Mesenteric fat pad (tissue), 1 donor: ENCODE measurements at places on chromosomes 16 and 17. TPM values are rescaled to one million over a fixed set of nuclear protein-coding genes. Genes with fewer than 3 reads are reported as not detected.

STH gene
- total RNA-seq = not detected

SOCS1 gene
- total RNA-seq = 35.0 TPM

SLFN14 gene
- total RNA-seq = not detected

OR2C1 gene
- total RNA-seq = not detected

HCRT gene
- not detected for total RNA-seq

GRCh38 chr17:310111-311010, 42.2 kb downstream of the RPH3AL start:
- no peak for DNase-seq

DNA sequence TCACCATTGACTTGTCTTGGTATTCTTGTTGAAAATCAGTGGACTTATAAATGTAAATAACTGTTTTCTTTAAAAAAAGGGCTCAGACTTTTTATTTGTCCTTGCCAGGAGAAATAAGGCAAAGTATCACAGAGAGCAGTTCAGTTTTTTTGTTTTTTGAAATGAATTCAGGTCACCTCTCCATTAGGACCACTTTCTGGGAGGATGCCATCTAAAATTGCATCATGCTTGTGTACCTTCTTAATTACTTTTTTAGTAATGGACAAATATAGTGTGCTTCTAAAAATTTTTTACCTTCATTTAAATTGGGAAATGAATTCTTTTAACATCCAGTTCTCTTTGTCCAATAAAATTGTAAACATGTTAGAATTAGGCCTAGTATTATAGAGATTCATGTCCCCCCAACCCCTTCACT, 210.0 kb downstream of the BCAS3 start:
- DNase-seq = no peak

DNA sequence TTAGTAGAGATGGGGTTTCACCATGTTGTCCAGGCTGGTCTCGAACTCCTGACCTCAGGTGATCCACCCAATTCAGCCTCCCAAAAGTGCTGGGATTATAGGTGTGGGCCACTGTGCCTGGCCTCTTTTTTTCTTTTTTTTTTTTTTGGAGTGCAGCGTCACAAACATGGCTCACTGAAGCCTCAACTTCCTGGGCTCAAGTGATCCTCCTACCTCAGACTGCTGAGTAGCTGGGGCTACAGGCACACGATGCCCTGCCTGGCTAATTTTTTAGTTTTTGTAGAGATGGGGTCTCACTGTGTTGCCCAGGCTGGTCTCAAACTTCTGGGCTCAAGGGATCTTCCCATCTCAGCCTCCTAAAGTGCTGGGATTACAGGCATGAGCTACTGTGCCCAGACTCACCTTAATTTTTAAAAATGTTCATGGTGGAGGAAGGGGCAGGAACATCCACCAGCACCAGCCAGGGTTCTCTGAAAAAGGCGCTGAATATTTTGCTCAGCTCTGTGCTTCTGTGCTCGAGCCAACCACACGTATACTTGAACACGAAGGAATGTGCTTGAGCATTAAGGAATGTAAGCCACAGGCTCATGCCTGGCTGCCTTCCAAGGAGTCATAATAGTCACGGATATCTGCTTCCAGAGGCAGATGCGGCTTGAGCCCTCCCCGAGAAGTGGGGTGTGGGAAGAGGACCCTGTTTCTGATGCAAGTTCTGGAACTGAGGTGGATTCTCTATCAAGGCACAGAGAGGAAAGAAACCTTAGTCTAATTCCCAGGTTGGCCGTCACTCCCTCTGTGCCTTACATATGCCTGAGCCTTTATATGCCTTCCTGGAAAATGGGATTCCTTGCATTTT, 65.5 kb upstream of the CREBBP start:
- peak; percentile 55 for DNase-seq

GRCh38 chr16:4378161-4378666, 6.6 kb downstream of the VASN start:
- DNase-seq = no peak

GRCh38 chr16:17225541-17225940, 245.2 kb downstream of the XYLT1 start:
- no peak for DNase-seq

DNA sequence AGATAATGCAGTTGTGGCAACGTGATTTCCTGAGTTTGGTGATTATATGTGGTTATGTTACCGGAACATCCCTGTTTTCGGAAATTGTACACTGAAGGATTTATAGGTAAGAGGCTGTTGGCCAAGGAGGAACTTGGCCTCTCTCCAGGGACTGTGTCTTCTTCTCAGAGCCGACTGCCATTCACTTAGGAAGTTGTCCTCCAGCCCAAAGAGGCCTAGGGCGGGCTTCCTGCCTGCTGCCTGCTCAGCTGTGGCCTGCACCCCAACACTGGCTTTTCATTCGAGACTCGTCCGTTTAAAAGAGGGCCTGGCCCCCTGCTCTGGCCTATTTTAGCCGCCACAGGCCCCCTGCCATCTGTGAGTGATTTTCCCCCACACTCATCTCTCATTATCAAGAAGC, 64.3 kb downstream of the ZDHHC7 start:
- no peak for DNase-seq
